Skin of body (tissue), 3 donors: ENCODE measurements at places on chromosomes 7 and 10. TPM values are rescaled to one million over a fixed set of nuclear protein-coding genes. Genes with fewer than 3 reads are reported as not detected.

The FAM185A gene
- total RNA-seq, result 11.0 TPM

The BTBD16 gene
- 1.3 TPM for total RNA-seq

DNA sequence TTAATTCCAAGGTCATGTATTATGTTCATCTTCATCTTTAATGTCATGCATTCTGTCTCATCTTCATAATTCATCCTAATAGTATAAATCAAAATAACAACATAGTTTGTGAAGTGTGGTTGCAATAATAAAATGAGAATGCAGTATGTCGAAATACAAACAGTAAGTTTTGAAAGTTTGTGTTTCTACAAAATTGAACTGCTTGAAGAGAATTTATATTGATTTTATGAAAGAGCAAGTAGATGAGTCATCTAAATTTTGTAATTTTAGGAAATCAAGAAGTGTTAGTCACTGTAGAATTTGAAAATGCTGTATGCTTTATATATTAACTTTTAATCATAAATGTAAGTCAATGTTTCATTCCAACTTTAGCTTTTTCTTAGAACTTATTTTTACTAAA is 190.5 kb upstream of the PPP1R3A start:
- DNase-seq, result no peak

DNA sequence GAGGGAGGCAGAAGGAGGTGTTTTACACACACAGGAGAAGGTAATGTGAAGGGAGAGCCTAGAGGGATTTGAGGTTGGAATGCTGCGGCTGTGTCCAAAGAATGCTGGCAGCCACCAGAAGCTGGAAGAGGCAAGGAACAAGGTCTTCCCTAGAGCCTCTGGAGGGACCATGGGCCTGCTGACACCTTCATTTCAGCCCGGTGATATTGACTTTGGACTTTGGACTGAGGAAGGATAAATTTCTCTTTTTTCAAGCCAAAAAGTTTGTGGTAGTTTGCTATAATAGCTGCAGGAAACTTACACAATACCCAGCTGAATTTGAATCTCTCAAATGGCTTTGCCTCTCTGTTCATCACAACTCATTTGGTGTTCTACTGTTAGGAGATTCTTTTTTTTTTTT is 34.6 kb downstream of the UBN2 start:
- no peak for DNase-seq

- no peak for DNase-seq
Observed at GRCh38 chr7:86937363-86937878, 122.0 kb downstream of the ELAPOR2 start.

DNA sequence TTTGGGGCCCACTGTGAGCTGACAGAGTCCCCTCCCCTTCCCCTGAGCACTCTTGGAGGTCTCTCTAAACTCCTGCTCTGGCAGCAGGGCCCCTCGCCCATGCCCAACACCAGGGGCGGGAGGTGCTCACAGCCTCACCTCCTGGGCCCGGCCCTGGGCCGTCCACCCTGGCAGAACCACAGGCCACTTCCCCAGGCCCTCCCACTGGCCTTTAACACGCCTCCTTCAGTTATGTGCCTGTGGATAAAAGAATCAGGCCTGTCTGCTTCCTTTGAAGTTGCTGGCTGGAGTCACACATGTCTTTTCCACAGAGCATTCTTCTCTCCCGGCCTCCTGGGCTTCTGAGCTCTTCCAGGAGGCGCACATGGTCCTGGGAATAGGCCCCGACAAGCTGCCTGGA is 10.2 kb downstream of the MYL10 start:
- DNase-seq, result no peak
